Adrenal gland (tissue), 19 donors: ENCODE measurements at places on chromosomes 2 and 18. TPM values are rescaled to one million over a fixed set of nuclear protein-coding genes. Genes with fewer than 3 reads are reported as not detected.

DNA sequence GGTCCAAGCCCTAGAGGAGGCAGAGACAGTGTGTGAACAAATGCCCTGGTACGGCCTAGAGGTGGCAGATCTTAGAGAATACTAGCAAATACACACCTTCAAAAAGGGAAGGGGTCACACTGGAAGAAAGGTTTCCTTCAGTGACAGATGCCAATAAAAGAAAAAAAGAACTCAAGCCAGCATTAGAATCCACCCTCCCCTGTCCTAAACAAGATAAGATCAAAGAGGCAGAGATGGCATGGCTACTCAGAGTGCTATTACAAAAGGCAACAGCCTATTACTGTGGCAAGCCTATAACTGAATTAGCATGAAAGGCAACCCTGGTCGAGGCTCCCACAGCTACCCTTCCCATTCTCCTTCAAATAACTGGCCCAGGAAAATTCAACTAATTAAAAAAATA is 69.6 kb downstream of the SMC6 start:
- no peak for DNase-seq

PTPRN gene
- 1.7 TPM for total RNA-seq

- DNase-seq, result no peak
Measured at GRCh38 chr18:31278609-31279071, 39.3 kb upstream of the DSG1 start.

DNA sequence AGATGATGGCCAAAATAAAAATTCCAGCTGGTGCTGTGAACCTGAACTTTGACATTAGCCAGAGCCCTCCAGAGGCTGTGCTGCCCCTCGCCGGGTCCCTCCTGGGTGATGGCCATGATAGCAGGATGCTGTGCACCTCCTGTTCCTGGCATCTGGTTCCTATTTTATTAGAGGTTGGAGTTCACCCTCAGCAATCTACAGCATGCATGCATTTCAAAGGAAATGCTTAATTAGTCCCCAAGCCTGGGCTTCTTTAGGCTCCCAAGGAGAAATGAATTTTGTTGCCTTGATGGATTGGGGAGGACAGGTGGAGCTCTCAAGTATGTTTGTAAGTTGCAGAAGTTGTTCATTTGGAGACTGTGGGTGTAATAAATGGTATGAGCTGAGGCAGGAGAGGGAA is 166.9 kb downstream of the GLI2 start:
- DNase-seq, result no peak

DNA sequence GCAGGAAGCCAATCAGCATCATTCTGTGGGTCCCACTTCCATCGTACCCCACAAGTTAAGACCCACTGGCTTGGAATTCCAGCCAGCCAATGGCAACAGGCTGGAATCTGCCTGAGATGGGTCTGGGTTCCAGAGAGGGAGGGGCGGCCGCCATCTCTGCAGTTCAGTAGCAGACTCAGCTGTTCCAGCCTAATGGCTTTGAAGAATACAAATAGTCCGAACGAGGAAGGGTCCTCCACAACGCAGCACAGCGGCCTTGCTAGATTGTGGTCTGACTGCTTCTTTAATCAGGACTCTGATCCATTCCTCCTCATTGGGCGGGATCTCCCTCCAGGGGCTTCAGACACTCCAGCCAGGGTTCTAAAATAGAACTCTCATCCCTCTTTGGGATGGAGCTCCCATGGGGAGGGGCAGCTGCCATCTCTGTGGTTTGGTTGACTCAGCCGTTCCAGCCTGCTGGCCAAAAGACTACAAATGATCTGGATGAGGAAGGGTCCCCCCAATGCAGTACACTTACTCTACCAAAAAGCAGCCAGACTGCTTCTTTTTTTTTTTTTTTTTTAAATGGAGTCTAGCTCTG is 42.7 kb upstream of the PAIP2B start:
- DNase-seq, result no peak

GRCh38 chr2:152432206-152432653 is 97.3 kb downstream of the FMNL2 start:
- DNase-seq, result peak; percentile 71

- no peak for DNase-seq
Measured at GRCh38 chr2:121690095-121690494, 40.8 kb upstream of the CLASP1 start.

DNA sequence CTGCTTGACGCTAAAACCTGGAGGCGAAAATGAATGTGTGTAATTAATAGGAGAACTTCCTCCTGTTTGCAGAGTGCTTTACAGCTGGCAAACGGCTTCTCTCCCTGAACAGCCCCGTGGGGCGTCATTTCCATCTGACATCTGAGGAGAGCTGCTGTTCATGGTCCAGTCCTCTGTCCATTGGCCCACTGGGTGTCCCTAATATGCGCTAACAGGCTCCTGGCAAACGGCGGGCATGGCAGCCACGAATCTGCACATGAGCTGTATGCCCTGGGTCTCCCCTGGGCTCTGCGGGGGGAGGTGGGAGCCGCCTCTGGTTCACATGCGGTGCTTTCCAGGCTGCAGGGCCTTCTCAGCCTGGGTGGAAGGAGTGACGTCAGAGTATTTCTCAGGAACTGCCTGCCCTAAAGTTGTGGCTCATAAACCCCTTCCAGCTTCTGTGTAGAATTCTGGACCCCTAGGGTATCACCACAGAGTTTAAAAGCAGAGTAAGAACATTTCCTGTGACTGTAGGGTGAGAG is 73.2 kb downstream of the LRRFIP1 start:
- peak; percentile 28 for DNase-seq

SERPINB4 gene
- total RNA-seq, result not detected

MAPK4 gene
- total RNA-seq, result 85.0 TPM

DNA sequence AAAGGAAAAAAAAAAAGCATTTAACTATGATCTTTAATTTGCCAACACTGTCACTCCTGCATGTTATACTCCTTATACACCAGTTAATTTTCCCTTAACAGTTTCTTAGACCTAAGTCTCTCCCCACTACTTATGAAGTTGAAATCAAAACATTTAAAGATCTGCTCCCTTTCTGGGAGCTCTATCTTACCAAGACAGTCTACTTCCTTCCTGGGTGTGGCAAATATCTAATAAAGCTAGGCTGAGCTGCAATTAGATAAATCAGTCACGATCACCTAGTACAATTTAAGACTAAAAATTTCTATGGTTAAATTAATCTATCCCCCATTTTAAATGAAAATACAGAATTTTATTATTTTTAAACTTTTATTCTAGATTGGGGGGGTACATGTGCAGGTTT is 33.4 kb downstream of the PUM2 start:
- DNase-seq, result no peak

GRCh38 chr2:71101656-71102055 is 28.4 kb downstream of the MCEE start:
- no peak for DNase-seq

DNA sequence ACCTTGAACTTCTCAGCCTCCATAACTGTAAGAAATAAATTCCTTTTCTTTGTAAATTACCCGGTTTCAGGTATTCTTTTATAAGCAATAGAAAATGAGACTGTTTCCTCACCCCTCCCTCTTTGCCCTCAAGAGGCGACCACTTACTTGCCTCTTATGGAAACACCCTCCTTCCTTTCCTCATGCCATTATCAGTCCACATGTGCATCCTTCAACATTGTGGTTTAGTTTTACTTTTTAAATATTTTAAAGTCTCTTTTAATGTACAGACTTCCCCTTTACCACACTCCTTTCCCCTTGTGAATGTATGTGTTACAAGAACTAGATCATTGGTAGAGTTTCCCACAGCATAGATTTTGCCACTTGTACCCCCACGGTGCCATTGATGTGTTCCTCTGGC is 202.4 kb upstream of the SIX2 start:
- no peak for DNase-seq

DNA sequence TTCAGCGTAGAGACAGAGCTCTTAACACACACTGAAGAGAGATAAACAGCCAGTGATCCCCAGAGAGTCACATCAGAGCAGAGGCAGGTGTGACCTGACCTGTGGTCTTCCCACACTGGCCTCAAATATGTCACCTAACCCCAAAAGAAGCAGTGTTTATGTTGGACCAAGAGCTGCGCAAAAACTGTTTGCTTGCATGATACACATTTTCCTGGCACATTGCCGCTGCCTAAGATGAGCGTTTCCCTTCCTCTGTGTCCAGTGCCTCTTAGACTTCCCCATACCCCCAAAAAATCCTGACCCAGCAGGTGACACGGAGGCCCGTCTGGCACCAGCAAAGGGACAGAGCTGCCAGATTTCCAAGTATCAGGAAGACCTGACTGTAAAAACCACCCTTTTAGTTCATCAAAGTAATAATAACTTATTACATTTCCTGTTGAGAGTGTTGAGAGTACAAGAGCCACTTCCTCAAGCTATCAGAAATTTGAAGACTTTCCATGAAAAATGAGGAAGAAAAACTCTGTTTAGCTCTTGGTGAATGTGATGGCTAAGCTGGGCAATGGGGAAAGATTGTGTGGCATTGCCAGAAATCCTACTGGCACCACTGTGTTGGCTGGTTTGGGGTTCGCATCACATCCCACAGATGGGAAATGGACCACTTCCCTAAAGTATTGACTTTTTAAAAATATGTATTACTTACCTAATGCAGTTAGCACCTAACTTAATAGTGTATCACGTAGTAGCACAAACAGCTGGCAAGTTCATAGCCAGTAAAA is 6.7 kb downstream of the TNFRSF11A start:
- DNase-seq, result peak; percentile 51

PLB1 gene
- 8.8 TPM for total RNA-seq

DNA sequence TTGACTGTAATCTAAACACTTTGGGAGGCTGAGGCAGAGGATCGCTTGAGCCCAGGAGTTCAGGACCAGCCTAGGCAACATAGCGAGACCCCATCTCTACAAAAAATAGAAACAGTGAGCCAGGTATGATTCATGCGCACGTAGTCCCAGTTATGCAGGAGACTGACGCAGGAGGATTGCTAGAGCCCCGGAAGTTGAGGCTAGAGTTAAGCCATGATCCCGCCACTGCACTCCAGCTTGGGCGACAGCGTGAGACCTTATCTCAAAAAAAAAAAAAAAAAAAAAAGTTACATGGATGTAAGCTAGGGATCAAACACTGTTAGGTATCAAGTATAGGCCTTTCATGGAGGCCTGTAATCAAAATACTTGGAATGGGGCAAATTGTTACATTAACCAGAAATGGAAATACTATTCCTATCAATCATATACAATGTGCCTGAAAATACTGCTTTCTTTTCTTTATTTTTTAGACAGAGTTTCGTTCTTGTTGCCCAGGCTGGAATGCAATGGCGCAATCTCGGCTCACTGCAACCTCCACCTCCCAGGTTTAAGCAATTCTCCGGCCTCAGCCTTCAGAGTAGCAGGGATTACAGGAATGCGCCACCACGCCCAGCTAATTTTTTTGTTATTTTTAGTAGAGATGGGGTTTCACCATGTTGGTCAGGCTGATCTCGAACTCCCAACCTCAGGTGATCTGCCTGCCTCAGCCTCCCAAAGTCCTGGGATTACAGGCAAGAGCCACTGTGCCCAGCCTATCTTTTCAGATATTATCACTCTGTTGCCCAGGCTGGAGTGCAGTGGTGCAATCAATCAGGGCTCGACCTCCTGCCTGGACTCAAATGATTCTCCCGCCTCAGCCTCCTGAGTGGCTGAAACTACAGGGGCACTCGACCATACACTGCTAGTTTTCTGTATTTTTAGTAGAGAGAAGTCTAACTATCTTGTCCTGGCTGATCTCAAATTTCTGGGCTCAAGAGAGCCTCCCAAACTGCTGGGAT is 27.2 kb downstream of the XPO1 start:
- no peak for DNase-seq

DNA sequence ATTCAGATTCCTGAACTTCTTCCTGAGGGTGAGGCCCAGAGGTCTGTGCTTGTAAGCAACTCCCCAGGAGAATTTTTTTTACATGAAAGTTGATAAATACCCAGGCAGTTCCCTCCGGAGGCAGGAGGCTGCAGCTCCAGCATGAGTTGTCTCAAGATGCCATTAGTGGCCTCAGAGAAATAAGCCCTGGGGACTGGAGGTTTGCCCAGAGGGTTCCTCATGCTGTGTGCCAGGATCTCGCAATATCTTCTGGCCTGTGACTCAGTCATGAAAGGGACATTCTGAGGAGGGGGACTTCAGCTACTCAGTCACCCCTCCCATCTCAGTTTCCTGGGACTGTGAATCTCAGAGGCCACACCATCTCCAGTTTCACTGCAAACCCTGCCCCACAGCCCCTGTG is 49.9 kb downstream of the LYPD1 start:
- no peak for DNase-seq

PRKD3 gene
- total RNA-seq, result 37.8 TPM

ASXL3 gene
- 0.47 TPM for total RNA-seq

DNA sequence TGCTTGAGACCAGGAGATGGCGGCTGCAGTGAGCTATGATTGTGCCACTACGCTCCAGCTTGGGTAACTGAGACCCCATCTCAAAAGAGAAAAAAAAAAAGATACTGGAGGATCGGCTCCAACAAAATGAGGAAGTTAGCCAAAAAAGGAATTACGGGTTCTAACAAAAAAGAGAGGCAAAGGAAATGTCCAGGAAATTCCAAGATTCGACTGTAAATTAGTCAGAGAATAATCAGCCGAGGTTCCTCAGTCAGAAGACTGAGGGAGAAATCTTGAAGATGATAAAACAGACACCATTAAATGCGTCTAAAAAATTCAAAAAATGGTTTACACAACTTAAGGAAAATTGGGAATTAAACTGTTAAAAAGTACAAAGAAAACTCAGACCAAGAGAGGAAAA is 89.5 kb downstream of the AAK1 start:
- DNase-seq, result no peak

TCF23 gene
- 0.26 TPM for total RNA-seq

DNA sequence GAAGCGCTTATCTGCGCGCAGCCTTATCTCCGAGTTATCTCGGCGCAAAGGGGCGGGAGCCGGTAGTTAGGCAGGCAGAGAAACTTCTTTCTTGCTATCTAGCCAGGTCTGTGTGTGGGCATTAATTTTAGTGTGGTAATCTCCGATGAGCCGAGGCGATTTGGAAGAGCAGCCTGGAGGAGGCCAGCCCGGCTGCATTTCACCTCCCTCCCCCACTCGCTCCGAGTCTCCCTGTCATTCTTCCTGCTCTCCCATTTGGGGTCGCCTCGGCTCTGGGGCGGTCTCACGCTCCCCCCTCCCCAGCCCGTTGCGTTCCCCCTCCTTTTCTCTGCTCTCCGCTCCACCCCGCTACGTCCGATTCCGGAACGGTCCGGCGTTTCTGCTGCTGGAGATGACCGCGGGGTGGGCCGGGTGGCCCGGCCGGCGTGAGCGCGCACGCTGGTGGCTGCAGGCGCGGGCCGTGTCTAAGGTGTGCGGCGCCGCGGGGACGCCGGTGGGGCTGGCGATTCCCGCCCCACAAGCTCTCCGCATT is 566 bp downstream of the GATA6 start:
- peak; percentile 54 for DNase-seq

PNPT1 gene
- total RNA-seq, result 24.4 TPM

CLHC1 gene
- total RNA-seq, result 9.7 TPM

DNA sequence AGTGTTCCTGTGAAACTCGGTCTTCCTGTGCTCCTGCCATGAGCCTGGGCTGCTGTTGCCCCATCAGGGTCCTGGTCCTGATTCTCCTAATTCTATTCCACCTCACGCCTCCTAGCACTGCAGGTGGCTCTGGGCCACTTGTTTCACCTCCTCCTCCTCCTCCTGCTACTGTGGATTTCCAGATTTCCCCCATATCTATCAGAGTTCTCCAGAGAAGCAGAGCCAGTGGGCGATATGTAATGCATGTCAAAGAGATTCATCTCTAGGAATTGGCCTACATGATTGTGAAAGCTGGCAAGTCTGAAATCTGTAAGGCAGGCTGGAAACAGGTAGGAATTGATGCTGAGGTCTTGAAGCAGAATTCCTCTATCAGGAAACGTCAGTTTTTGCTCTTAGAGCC is 45.3 kb downstream of the CHRNA1 start:
- DNase-seq, result no peak

GRCh38 chr2:23859983-23860382 is 66.9 kb downstream of the ATAD2B start:
- DNase-seq, result no peak
